Activated CD4-positive, alpha-beta T cell treated with anti-CD3 and anti-CD28 coated beads, Interleukin-2, amount 50 U/mL, for 4 hours (primary cell): ENCODE measurements at places on chromosomes 11 and 22.

- DNase-seq: no peak
Observed at GRCh38 chr11:47376525-47377371, 1.6 kb downstream of the SPI1 start.

- no peak for DNase-seq
Observed at GRCh38 chr22:47591016-47591415, 828.6 kb downstream of the TBC1D22A start.

DNA sequence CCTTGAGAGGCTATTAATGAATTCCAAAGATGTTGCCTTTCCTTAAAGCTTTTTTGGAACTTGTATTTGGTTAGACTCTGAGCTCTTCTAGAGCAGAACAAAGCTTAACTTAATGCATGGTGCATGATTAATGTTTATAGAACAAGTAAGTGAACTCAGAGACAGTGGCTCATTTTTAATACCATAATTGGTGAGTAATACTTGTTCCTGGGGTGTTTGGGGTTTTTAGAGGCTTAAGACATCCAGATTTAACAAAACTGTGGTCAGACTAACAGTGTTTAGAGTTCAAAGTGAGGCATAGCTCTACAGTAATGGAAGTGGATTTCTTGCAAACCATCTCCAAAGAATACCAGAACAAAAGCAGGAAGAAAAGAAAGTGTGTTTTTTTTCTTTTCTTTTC lies 73.7 kb upstream of the CTSC start:
- DNase-seq: no peak

DNA sequence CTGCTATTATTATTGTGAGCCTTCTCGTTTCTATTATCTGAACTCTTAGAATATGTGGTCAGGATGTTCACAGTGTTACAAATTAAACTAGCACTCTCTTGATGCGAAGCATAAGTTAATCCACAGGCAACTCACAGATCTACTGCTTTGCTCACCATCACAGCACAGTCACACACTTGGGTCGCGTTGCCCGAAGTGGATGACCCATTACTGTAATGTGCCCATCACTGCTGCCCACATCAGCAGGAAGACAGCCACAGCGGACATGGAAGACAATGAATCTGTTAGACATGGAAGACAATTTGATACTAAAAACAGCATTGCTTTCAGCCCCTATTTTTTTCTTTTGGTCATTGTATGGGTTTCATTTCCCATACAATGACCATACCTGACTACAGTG lies 216.4 kb upstream of the B3GAT1 start:
- DNase-seq: no peak

GRCh38 chr22:39518996-39519680 lies 1.2 kb upstream of the ATF4 start:
- DNase-seq: no peak

DNA sequence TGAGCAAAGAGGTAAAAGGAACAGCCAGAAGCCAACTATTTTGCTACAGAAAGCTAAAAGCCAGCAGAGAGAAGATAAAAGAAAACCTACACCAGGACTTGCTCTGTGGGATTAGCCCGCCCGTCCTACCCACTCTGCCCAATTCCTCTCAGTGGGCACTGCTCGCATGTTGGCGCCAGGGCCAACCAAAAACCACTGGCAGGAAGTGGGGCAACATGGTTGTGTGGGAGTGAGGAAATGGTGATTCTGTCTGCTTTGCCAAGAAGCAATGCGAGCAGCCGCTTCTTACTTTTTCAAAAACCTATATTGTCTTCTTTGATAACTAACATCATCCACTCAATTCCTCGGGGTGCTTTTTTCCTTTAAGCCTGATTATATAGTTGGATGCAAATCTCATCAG lies 14.2 kb upstream of the APOA1 start:
- DNase-seq: peak; percentile 28

DNA sequence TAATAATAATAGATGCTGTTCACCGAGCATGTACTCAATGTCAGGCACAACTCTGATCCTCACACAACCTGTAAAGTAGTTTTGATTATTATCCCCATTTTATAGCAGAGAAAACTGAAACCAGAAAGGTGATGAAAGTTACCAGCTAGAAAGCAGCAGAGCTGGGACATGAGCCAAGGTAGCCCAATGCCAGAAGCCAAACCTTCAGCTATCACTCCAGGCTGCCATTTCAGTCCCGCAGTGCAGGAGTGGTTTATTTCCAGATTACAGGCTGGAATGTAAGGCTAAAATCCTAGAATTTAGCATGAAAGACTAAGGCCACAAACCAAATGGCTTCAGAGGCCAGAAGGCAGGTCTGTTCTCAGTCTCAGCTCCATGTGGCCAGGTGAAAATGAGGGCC lies 108.8 kb downstream of the TENM4 start:
- no peak for DNase-seq
